ENCODE measurements at places on chromosomes 3 and 15.

GRCh38 chr15:56985856-56986255 lies 67.4 kb downstream of the TCF12 start:
- DNase-seq, result no peak

DNA sequence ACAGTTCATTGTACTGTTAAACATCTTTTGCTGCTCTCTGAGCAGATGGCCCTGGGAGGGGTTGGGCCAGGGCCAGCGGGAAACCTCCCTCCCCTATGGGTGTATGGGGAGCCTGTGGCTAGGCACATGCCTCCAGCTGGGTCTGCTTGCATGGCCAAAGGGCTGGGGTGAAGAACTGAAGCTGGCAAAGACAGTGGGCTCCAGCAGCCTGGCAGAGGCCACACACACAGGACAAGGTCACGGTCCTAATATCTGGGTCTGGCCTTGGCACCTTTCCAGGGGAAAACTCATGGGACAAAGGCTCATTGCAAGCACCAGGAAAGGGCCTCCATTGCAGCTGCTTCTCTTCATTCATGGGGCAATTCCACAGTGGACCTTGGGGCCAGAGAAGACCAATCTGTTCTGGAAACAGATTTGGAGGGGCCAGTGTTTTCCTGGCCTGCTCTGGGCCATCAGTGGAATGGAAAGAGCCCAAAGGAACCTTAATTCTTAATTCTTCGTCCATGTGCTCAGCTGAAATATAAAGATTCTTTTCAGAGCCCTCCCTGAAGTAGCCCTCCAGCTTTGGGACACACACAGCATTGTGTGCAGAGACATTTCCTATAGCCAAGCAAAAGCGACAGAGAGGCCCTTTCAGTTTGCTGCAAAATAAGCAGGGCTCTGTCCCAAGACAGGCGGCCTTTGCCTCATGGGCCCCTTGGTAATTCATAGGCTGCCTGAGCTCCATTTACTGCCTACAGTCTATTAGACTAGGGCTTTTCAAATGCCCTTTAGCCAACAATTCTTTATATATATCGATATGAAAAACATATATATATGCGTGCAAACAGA lies 11.3 kb upstream of the LIMD1 start:
- peak; percentile 29 for DNase-seq

DNA sequence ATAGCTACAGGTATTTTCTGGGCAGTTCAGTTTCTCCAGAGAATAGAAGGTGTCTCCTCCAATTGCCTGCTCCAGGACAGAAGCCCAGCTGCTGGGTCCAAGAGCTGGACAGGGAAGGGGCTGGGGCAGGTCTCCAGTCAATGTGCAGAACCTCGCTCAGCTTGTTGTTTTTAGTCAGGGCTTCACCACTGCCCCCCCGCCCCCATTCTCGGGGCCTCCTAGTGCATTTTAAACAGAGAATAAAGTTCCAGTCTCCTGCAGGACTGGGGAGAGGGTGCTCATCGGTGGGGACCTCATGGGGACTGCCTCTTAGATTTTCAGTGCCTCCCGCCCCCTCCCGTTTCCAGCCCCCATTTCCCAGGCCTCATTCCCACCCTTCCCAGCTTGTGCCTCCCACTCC lies 216.6 kb downstream of the XXYLT1 start:
- no peak for DNase-seq

DNA sequence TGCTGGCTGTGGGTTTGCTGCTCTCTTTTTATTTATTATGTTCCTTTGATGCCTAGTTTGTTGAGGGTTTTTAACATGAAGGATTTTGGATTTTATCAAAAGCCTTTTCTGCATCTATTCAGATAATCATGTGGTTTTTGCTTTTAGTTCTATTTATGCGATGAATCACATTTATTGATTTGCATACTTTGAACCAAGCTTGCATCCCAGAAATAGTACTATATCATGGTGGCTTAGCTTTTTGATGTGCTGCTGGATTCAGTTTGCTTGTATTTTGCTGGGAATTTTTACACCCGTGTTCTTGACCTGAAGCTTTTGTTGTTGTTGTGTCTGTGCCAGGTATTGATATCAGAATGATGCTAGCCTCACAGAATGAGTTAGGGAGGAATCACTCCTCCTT lies 48.4 kb downstream of the MCTP2 start:
- DNase-seq, result no peak

GRCh38 chr15:93987068-93987467 lies 244.3 kb upstream of the MCTP2 start:
- peak; percentile 48 for DNase-seq

DNA sequence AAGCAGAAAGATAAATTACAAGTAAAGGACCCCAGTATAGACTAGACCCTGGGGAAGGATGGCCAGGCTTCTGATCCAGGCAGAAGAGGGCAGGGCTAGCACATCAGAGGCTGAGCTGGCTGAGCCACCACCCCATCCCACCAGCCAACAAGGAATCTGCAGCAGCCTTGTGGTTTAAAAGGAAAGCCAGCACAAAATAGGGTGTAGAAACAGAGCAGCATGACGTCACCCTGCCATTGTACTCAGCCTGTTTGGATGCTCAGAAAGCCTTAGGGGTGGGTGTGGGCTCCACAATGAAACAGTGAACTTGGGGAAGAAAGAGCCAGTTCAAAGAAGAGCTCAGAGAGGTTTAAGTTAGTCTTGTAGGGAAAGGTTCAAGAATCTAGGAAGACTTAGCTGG lies 28.2 kb downstream of the DUOX1 start:
- no peak for DNase-seq

DNA sequence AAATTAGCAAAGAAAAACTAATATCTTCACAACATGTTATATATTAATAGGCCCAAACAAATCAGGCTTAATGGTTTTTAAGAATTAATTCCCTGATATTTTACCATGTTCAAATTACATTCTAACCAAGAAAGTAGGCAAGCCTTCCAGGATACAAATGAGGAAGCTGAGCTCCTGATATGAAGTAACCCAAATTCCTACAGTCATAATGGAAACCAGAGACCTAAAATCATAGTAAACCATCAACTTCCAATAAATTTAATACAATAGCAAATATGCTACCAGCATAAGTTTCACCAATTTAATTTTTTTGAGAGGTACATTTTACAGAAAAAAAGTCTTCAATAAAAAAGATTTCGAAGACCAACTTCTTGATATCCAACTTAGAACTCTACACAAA lies 3.8 kb downstream of the DCBLD2 start:
- no peak for DNase-seq

GRCh38 chr3:26625187-26625586 lies 2.6 kb downstream of the LRRC3B start:
- no peak for DNase-seq

DNA sequence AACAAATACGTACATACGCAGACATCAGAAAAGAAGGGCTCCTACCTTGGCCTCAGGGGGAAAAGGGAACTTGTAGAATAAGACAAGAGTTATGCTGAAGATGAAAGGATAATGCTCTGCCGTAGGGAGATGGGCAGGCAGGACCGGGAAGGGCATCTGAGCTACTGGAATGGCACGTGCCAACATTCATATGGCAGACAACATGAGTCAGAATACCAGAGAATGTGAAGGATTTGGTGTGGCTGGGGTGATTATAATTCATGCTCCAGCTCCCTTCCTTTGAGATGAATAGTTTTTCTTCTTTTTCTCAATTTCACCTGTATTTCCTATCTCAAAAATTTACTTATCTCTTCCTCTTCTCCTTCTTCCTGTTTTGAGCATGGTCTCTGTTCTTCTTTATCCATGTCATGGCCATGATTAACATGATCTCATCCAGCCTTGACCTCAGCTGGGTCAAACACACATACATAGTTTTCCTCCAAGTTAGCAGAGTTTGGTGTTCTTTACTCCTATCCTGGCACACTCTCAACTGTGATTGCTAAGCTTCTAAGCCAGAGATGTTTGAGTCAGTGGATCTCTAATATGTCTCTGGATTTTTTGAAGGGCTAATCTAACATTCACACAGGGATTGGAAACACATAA lies 507.0 kb downstream of the FOXP1 start:
- DNase-seq, result no peak

DNA sequence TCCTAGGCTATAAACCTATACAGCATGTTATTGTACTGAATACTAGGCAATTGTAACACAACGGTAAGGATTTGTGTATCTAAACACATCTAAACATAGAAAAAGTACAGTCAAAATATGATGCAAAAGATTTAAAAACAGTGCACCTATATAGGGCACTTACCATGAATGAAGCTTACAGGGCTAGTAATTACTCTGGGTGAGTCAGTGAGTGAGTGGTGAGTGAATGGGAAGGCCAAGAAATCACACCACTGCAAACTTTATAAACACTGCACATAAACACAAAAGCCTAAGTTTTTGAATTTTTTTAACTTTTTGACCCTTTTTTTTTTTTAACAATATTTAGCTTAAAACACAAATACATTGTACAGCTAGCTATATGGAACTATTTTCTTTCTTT lies 204.7 kb upstream of the CTNNB1 start:
- no peak for DNase-seq

DNA sequence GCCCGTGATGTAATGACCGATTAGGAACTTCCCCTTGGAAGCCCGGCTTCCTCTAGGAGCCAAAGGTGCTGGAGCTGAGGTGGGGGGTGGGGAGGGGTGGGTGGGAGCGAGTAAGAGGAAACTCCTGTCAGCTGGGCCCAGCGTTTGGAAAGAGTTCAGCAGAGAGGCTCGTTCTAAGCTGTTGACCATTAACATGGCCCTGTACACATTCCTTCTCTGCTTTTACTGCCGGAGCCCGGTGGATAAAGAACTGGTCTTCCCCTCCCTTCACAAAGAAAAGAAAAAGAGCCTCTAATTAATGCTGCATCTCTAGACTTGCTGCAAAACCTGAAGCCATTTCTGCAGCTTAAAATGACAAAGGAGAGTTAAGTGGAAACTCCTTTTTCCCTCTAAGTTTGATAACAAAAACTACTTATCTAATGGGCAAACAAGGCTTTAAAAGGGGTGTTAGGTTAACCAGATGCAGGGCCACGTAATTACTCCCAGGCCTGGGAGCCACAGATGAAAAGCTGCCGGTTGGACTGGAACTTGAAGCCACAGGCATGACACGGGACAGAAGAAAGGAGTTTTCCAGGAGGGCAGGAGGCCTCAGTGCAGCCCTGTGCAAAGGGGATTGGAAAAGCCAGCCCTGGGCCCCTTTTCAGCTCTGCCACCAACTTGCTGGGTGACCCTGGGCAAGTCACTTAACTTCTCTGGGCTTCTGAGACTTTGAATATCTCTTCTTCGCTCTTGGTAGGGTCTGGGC lies 71.3 kb downstream of the SMAD6 start:
- peak; percentile 37 for DNase-seq

GRCh38 chr3:101896083-101896757 lies 46.9 kb downstream of the NFKBIZ start:
- DNase-seq, result no peak

DNA sequence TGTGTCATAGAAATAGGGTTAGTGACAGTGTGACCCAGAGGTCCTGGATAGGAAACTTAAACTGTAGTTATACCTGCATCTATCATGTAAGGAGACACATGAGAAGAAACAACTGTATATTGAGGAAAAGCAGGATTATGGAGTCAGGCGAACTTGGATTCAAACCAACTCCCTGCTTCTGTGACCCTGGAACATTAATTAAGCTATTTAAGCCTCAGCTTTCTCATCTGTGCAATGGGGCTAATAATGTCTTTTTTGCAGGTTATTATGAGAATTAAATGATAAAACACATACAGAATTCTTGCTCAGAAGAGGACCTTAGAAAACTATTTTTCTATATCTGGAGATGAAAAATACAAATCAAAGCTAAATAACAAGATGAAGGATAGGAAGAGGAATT lies 481.8 kb downstream of the MECOM start:
- DNase-seq, result no peak

GRCh38 chr3:177057768-177058167 lies 139.5 kb downstream of the TBL1XR1 start:
- peak; percentile 25 for DNase-seq

DNA sequence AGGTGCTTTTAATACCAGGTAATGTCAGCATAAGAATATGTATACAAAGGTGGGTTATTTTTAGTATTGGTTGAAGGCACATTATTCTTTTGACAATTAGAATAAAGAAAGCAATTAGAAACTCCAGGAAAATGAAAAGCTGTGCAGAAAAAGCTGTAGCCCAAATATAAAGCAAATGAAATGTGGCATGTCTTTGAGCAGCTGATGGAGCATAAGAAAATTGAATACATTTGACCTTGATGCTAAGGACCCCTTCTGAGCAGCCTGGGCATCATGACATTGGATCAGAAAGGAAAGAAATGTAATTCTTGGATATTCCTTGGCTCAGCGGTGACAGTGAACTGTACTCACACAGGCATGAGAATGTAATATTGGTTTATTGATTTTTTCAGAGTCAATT lies 8.0 kb upstream of the ISLR start:
- no peak for DNase-seq

- peak; percentile 34 for DNase-seq
These were observed 56.6 kb downstream of the RLBP1 start for GRCh38 chr15:89164712-89165211.

DNA sequence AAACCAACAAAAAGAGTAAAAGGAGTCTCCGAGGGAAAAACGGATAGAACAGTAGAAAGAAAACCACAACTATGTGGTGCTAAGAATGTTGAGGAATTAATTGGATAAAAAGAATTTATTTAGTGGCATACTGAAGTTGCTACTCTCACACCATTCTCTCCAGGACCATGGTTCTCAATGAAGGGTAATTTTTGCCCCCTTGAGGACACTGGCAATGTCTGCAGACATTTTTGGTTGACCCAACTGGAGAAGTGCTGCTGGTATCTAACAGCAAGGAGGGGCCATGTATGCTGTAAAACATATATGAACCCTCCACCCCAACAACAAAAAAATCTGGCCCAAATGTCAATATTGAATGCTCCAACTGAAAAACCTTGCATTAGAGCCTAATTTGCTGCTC lies 85.9 kb upstream of the CSPG5 start:
- no peak for DNase-seq

DNA sequence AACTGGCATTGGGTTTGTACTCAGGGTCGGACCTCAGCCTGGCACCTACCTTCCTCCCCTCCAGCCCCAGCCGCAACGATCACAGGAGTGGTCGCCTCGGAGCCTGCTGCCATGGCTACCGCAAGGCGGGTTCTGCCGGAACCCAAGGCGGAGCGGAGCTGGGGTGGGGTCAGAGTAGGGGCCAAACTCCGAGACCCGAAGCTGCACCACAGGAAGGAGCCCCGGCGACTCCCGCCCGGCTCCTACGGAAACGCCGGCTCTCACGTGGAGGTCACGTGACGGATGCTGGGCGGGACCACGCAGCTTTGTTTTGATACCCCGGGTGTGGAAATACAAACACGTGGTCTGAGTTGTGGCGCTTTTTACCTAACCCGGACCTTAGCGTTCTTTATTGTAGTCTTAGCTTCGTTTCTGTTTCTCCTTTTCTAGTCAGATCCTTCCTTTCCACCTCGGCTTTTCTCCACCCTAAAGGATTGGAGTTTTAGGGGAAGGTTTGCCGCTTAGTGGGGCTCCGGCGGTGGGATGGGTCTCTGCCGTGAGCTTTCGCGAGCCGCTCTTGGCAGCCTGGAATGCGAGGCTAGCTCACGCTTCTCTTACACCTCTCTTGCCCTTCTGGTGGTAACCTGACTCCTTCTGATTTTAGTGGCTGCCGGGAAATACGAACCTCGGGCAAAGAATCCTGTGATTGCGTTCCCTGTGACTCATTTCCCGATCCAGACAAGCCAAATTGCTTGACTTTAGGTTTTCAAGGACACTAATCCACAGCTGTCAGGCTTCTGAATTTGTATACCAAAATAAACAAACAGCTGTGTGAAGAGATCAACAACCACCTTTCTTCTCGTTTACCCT lies at the start of gene HSPBAP1:
Gene HSPBAP1 (minus strand): TSS at position 264 of the 849 bp plus-strand sequence. CDS start 151 bp downstream, at position 113.
- DNase-seq, result peak; percentile 96

- DNase-seq, result peak; percentile 69
These were observed 68.4 kb upstream of the CHRNB4 start for GRCh38 chr15:78709263-78709882.
